ENCODE measurements at places on chromosomes 5 and 9.

DNA sequence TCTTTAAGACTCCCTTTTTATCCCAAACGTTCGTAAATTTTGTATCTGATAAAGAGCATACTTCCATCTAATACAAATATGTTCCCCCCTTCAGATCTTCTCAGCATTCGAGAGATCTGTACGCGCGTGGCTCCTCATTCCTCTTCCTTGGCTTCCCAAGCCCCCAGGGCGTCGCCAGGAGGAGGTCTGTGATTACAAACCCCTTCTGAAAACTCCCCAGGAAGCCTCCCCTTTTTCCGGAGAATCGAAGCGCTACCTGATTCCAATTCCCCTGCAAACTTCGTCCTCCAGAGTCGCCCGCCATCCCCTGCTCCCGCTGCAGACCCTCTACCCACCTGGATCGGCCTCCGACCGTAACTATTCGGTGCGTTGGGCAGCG, 19.9 kb downstream of the CDKN2A start:
- no peak for DNase-seq

- DNase-seq = no peak
Observed at GRCh38 chr9:99873531-99873930, 32.9 kb upstream of the STX17 start.

GRCh38 chr5:134430001-134430569, 18.4 kb upstream of the CDKN2AIPNL start:
- no peak for DNase-seq

DNA sequence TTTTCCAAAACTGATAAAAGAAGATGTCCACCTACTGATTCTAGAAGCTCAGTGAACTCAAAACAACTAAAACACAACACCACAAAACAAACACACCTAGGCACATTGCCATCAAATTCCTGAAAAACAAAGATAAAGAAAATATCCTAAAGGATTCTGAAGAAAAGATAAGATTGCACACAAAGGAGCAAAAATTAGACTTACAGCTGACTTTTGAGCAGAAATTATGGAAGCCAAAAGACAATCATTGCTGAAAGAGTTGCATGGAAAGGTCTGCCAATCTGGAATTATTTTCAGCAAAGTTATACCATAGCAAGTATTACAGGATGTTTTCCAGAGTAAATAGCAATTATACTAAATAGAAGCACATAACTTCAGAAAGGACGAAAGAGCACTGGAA, 128.2 kb upstream of the IRX2 start:
- peak; percentile 17 for DNase-seq

DNA sequence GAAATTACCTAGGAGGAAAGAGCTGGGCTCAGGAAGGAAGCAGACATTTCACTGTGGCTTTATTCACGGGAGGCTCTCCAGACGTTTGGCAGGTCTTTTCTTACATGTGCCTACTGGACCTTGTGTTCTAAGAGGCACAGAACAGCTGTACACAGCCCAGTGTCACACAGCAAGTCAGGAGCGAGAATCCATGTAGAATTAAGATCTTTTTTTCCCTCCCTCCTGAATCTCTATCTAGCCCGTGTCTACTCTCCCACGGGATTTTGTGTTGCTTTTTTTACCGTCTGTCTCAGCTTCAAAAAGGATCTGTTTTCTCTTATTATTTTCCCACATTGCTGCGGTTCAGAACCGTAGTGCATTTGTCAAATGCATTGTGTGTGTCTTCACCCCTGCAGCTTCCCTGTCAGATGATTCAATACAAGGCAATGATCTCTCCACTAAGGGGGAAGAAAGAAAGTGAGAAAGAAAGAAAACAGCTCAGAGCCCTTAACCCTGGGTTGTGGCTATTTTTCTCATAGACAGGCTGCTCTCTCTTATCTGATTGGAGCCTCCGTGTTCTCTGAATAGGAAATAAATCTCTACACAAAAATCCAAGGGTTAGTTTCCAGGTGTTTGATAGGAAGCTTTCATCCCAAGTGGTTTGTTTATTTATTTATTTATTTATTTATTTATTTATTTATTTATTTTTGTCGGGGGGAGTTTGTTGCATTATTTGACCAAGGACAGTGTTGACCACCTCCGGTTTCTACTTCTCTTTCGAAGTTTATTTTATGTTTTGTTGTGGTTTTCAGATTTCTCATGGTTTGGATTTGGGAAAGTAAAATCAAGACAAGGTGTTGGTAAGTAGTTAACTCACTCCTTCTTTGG, 191.0 kb downstream of the NTRK2 start:
- no peak for DNase-seq

- DNase-seq = peak; percentile 16
Observed at GRCh38 chr5:147223343-147223742, 11.5 kb upstream of the STK32A start.

GRCh38 chr5:31100781-31101310, 92.6 kb upstream of the CDH6 start:
- DNase-seq = no peak

- DNase-seq = no peak
Observed at GRCh38 chr9:138025417-138025816, 147.8 kb downstream of the CACNA1B start.

- DNase-seq = no peak
Observed at GRCh38 chr5:148347706-148348105, 12.3 kb downstream of the SPINK9 start.

GRCh38 chr5:147643142-147643541, 133.3 kb upstream of the DPYSL3 start:
- DNase-seq = no peak

DNA sequence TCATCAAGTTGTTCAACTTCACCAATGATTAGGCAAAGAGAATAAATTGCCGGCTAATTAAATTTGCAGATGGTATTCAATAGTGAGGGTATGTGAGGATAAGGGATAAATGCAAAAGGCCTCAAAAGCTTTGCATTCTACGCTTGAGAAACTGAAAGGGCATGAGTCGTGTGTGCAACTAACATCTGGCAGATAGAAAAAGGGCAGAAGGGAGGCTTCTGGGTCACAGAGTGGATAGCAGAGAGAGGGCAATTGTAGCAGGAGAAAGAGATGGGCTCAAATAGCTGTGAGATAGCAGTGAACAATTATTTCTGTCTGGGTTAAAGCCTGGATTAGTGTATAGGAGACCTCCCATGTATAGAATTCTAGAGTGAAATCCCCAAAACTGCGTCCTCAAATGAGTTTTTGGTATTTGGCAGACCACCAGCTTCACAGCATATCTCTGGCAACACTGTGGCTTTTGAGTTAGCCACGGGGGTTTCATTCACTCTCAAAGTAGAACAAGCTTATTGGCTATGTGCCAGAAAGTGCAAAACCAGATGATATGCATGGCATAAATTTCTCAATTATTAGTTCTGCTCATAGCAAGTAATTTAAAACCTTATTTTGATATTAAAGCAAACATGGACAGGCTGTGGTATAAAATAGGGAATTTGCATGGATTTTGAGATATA, 586.3 kb downstream of the BRINP1 start:
- no peak for DNase-seq

DNA sequence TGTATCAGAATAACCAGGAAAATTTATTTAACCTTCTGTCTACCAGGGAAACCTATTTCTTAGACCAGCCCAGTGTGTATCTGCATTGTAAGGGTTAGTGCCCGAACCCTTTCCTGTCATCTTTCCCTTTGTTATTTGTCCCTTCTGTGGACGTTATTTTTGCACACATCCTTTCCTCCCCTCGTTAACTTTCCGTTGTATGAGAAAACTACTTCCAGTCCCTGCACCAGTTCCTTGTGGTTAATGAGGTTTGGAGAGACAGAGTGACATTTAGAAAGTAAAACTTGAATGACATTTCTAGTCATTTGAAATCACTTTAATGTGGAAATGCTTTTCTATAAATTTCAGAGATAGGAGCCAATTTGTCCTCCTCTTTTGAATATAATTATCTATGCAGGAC, 4.3 kb upstream of the IFNB1 start:
- DNase-seq = no peak

GRCh38 chr9:133169102-133169501, 5.4 kb upstream of the GBGT1 start:
- DNase-seq = no peak

GRCh38 chr5:143593723-143594122, 190.2 kb upstream of the NR3C1 start:
- no peak for DNase-seq

DNA sequence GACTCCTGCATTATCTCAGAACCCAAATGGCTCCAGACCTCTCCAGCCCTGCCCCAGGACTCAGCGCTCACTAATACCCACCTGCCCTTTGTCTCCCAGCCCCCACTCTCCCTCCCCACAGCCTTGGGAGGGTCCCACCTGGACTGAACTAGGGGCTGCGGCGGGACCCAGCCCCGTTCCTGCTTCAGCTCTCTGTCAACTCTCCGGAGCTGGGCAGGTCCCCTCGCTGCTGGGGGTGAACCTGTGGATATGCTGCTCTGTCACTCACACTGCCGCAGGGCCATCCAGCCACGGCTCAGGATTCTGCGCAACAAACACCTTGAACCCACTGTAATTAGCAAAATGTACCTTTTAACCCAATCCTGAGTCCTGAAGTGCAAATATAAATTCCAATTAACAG, 36.8 kb downstream of the NDUFS6 start:
- DNase-seq = no peak

- no peak for DNase-seq
Observed at GRCh38 chr9:32426278-32426939, 42.0 kb downstream of the ACO1 start.

GRCh38 chr9:93871286-93871685, 83.9 kb downstream of the BARX1 start:
- no peak for DNase-seq

DNA sequence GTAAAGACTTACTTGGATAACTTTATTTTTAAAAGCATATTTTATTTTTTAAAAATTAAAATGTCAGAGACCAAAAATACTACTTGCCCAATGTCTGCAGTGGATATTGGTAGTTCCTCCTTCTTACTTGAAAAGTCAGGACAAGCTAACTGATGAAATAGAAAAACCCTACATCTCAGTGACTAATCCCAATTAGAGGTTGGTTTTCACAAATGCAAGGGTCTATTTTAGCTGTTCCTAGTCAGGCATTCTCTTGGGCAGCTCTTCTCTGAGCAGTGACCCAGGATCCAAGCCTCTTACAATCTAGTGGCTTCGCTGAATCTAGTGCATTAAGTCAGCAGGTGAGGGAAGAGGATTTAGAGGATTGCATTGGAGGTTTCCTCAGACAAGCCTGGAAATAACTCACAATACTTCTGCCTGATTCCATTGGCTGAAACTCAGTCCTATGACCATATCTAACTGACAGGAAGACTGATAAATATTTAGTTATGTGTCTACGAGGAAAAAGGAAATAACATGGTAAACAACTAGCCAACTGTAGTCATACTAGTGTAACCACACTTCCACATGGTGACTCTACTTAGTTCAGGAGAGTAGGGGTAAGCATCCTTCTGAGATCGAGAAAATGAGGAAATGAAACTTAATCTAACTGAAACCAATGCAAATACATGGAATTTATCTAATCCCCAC, 34.2 kb upstream of the MIER3 start:
- no peak for DNase-seq

DNA sequence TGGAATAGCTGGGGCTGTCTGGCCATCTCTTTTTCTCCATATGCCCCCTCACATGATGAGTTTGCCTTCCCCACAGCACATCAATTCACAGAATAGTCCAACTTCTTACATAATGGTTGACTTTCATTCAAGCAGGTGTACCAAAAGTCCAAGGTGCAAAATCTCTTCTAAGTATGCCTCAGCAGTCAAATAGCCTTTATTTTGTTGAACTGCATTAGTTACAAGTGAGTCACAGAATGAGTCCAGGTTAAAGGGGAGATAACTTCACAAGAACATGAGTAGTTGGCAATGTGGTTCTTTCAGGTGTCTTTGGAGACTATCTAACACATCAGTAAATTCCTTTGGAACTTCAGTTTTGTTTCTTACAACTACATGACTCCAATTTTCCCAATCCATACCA, 672.5 kb downstream of the PRELID2 start:
- no peak for DNase-seq

GRCh38 chr5:10896016-10896415, 135.0 kb upstream of the DAP start:
- DNase-seq = peak; percentile 36

GRCh38 chr5:180067986-180068385, 3.6 kb downstream of the RNF130 start:
- DNase-seq = no peak

GRCh38 chr5:108940506-108940905, 192.8 kb downstream of the FER start:
- no peak for DNase-seq

GRCh38 chr5:50808406-50808805, 142.0 kb downstream of the PARP8 start:
- no peak for DNase-seq

DNA sequence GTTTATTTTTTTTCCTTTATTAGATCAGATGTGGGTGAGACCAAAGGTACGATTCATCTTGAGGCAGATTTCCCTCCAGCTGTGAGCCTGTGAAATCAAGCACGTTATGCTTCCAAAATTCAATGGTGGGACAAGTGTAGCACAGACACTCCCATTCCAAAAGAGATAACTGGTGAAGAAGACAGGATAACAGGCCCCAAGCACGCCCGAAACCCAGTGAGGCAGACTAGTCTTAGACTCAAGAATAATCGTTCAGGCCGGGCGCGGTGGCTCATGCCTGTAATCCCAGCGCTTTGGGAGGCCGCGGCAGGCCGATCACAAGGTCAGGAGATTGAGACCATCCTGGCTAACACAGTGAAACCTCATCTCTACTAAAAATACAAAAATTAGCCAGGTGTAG, 36.8 kb upstream of the COL5A1 start:
- DNase-seq = no peak

- DNase-seq = no peak
Observed at GRCh38 chr9:101691657-101692056, 46.8 kb downstream of the GRIN3A start.

DNA sequence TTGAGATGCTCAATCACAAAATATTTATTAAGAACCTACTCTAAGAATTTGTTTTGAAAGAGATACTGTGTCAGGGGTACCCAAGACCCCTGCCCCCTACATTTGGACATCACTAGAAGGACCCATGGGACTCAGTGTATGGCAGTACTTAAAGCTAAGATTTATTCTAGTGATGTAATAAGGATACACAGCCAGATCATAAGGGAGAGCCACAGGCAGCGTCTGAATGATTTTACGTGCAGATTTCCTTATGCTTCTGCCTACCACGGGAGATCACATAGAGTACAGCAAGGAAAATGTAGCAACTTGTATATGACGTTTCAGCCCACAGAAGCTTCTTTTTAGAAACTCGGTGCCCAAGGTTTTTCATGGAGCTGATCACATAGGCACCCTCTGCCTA, 172.9 kb downstream of the DEPDC1B start:
- no peak for DNase-seq

- DNase-seq = no peak
Observed at GRCh38 chr9:137326445-137327065, 24.5 kb upstream of the NRARP start.

DNA sequence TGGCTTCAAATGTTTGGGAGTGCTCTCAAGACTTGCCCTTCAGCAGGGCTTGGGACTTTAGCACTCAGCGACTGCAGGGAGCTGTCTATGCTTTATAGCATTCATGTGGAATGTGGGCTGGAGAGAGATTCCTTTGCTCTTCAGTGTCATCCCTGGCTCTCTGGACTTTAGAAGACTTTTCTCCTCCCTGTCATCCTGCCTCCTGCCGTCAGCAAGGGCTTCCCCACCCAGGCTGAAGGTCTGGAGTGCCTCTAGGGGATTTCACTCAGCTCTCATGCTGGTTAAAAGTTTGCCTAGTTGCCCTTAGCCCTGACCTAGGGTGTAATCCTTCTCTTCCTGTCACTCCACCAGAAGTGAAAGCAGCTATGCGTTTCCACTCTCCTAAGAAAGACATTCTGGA, 210.9 kb downstream of the FRMD3 start:
- DNase-seq = peak; percentile 37
